Fibroblast of skin of back (primary cell): ENCODE measurements at places on chromosomes 7 and 10.
A peak's percentile ranks its signal among the peaks of the same experiment; 100 is the strongest.

DNA sequence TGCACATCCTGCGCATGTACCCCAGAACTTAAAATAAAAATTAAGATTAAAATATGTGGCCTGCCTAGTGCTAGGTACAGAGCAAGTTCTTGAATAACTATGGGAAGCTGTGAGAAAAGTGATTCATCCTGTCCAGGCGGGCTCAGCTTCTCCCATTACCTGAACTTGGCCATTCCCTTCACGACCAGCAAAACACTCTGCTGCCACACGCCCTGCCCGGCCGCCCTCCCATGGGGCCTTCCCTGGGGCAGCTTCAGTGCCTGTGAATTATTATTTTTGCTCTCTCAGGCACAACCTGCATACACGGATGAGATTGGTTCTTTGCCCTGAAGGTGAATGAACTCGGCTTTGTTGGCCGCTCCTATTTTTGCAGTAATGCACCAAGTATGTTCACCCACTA lies 209.2 kb upstream of the SHH start:
- DNase-seq = no peak

GRCh38 chr7:483656-484355 lies 35.8 kb downstream of the PDGFA start:
- DNase-seq = no peak

DNA sequence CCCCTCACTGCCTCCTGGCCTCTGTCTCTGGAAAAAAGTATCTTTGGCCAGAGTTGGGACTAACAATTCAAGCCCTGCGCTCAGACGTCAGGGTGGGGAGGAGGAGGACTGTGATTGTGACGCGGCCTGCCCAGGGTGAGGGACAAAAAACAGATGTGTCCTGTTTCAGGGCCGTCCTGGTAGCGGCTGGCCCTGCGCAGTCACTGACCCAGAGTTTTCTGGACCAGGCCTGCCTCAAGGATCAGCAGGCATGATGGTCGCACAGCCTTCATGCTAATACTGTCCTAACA lies 110.1 kb downstream of the CYTH3 start:
- no peak for DNase-seq

DNA sequence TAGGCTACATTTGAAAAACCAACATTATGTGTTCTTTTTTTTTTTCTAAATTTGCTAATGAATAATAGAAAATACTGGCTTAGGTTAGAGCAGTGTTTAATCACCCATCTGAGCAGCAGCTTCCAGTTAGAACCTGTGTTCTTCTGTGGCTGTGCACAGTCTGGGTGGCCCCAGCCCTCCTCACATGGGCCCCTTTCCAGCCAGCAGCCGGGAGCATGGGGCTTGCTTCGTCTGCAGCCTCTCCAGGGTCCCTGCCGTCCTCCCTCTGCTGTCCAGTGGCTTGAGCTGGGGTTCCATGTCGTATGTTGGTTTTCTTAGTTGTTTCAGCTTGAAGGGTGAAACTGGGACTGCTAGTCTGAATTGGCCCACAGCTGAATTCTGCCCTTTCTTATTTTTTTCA lies 37.3 kb downstream of the BNIP3 start:
- DNase-seq = no peak

GRCh38 chr10:25824050-25824449 lies 110.0 kb upstream of the MYO3A start:
- DNase-seq = no peak

- peak; percentile 81 for DNase-seq
Measured at GRCh38 chr7:152136686-152137085, 111.2 kb downstream of the GALNT11 start.

GRCh38 chr7:38147005-38147404 lies 31.0 kb upstream of the STARD3NL start:
- no peak for DNase-seq

DNA sequence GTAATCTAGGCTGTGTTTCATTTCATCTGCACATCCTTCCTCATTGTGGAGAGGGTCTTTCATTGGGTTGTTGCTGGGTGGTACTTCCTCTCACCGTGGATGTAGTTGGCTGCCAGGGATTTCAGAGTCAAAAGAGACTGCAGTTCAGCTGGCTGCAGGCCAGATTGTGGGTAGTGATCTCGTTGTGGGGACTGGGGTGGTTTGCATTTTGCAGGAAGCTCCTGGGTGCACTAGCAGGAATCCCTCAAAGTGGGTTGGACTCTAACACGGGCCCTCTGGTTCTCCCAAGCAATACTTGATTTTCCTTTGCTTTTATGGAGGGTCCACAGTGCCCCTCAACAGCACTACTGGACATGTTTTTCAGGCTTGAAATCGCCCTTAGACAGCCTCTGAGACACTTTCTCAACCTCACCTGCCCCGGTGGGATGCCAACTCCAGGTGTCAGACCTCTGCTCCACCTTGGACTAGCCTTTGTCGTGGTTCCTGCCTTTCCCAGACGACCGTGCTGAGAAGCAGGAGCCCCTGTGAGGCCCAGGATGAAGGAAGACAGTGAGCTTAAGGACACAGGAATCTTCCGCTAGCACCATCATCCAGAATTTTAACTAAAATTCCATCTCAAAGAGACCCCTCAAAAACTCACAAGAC lies 23.9 kb upstream of the ZNF273 start:
- no peak for DNase-seq

DNA sequence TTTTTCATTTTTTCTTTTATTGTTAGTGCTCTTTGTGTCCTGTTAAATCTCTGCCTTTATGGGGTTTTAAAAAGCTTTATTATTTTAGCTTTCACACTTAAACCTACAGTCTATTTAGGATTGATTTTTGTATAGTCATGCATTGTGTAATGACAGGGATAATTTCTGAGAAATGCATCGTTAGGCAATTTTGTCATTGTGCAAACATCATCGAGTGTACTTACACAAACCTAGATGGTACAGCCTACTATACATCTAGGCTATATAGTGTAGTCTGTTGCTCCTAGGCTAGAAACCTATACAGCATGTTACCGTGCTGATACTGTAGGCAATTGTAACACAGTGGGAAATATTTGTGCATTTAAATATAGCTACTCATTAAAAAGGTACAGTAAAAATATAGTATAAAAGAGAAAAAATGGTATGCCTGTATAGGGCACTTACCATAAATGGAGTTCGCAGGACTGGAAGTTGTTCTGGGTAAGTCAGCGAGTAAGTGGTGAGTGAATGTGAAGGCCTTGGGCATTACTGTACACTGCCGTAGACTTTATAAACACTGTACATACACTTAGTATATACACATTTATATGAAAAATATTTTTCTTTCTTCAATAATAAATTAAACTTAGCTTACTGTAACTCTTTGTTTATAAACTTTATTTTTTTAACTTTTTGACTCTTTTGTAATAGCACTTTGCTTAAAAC lies 16.0 kb downstream of the UBE2D1 start:
- DNase-seq = peak; percentile 13

DNA sequence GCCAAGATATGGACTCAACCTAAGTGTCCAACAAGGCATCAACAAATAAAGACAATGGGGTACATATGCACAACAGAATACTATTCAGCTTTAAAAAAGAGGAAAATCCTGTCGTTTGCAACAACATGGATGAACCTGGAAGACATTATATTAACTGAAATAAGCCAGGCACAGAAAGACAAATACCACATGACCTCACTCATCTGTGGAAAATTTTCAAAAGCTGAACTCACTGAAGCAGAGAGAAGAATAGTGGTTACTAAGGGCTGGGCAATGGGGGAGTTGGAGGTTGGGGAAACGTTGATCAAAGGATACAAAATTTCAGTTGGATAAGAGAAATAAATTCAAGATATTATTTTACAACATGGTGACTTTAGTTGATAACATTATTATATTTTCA lies 221.4 kb upstream of the PITRM1 start:
- no peak for DNase-seq

DNA sequence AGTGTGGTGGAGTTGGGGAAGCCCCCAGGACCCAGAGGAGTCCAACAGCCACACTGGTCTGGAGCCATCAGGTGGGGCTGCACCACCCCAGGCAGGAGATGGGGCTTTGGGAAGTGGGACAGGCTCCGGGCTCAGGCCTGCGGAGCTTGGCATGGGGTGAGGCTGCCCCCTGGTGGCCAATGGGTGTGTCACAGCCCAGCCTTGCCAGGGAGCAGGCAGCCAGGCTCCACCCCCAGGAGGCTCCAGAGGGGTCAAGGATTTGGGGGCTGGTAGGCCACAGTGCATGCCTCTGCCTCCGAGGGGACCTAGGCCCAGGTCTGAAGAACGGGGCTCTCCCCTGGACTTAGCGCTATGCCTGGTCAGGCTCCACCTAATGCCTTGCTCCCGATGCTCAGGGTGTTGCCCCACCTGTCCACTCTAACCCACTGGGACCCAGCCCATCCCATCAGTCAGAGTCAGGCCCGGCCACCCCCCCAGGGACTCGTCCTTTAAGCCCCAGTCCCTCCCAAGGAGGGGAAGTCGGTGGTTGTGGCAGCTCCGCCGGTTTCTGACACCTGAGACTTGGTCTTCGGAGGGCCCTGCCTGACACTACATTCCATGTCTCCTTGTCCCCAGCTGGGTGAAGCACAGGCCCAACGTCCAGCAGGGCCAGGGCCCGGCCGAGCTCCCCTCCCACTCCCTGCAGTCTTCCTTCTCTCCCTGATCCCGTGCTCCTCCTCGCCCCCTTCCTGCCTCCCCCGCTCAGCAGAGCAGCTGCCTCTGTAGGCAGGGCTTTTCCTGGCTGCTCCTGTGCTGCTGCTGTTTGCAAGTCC lies 11.3 kb upstream of the SAMD8 start:
- DNase-seq = peak; percentile 57

- DNase-seq = peak; percentile 85
Measured at GRCh38 chr10:35300063-35300699, 36.1 kb upstream of the CCNY start.

DNA sequence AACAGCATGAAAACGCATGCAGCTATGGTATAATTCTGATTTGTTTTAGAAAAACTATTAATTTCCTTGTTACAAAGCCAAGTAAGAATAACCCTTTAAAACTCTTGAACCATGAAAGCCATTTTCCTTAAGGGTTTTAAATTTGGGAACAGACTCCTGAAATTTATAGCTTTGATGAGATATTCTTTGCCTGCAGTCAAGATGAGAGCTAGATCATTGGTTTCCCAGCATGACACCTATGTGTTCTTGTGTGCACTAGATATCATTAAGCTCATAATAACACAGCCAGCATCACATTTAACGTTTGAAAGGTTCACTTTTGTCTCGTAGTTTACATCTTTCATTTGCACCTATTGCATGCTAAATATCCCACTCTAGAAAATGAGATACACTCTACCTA lies 202.2 kb downstream of the PHF14 start:
- no peak for DNase-seq

- peak; percentile 22 for DNase-seq
Measured at GRCh38 chr10:112434988-112435619, 11.6 kb downstream of the ZDHHC6 start.

GRCh38 chr10:28652703-28653102 lies 24.6 kb upstream of the BAMBI start:
- no peak for DNase-seq

DNA sequence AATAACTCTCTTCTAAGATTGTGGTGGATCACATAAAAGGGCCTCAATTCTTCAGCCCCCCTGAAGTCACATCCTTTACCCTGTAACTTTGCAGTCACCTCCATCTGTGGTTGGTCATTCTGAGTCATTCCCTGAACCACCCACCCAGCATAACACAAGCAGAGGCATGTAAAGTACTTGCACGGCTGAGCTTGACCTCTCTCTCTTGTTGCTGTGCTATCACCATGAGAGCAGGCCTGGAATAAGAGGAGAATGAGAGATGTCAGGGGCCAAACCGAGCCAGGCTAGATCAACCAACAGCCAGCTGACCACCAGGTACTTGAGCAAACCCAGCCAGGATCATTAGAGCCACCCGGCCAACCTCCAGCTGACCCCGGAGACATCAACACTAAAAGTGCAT lies 13.5 kb upstream of the STK17A start:
- peak; percentile 80 for DNase-seq

GRCh38 chr7:139446051-139446890 lies 37.2 kb downstream of the KLRG2 start:
- no peak for DNase-seq

DNA sequence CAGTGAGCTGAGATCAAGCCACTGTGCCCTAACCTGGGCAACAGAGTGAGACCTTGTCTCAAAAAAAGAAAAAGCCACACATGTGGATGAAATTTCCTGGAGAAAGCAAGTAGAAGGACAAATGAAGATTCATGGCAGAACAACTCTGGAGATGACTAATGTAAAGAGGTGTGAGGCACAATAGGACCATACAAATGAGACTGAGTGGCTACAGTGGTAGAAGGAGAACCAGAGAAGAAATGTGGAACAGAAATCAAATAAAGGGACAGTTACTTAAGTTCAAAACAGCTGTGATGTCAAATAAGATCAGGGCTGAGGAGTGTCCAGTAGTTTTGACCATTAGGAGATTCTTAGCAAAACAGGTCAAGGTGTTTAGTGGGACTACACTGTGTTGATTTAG lies 130.9 kb upstream of the CDK6 start:
- DNase-seq = no peak

GRCh38 chr10:109127363-109127762 lies 795.9 kb downstream of the XPNPEP1 start:
- DNase-seq = no peak

DNA sequence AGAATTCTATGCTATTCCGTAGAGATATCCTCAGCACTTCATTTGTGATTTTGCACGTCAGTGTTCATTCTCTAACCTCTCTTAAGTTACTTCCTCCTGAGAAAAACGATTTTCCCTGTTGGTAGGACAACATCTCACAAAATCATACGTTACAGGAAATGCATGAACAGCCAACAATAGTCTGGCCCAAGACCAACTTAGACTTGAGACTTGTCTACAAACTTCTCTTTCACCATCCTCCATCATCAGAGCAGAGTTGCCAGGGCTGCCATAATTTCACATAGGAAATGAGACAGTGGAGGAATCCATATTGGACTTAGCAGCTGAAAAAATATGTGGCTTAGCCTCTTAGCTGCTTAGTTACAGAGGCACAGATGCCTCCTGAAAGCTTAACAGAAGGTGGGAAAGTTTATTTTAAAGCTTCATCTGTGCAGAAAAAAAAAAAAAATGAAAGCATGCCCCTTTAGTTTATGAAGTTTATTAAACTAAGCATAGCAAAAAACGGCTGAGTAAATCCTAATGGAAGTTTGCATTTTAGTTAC lies 222.5 kb upstream of the CACNA2D1 start:
- DNase-seq = no peak

- DNase-seq = no peak
Measured at GRCh38 chr10:132293201-132293812, 14.4 kb downstream of the STK32C start.

GRCh38 chr7:133470-133869 lies 58.9 kb upstream of the FAM20C start:
- DNase-seq = no peak
